ENCODE measurements at places on chromosomes 13 and 19. TPM values are rescaled to one million over a fixed set of nuclear protein-coding genes. Genes with fewer than 3 reads are reported as not detected.

Gene PPM1N
- not detected for total RNA-seq

Gene KRTDAP
- not detected for total RNA-seq

Gene ZSWIM9
- total RNA-seq, result 5.6 TPM

- H3K27me3 ChIP-seq, result no peaks in the 10 kb centered on the region
- peaks cover 16% of the 10 kb centered on the region for H3K4me1 ChIP-seq
- H3K27ac ChIP-seq, result peak overlapping the region; percentile 81
- H3K36me3 ChIP-seq, result no peaks in the 10 kb centered on the region
- DNase-seq, result peak; percentile 79
- H3K4me3 ChIP-seq, result peak overlapping the region; percentile 61
Measured at GRCh38 chr19:30719189-30719998, 347.2 kb downstream of the ZNF536 start.

Gene ZNF563
- total RNA-seq, result 3.9 TPM

DNA sequence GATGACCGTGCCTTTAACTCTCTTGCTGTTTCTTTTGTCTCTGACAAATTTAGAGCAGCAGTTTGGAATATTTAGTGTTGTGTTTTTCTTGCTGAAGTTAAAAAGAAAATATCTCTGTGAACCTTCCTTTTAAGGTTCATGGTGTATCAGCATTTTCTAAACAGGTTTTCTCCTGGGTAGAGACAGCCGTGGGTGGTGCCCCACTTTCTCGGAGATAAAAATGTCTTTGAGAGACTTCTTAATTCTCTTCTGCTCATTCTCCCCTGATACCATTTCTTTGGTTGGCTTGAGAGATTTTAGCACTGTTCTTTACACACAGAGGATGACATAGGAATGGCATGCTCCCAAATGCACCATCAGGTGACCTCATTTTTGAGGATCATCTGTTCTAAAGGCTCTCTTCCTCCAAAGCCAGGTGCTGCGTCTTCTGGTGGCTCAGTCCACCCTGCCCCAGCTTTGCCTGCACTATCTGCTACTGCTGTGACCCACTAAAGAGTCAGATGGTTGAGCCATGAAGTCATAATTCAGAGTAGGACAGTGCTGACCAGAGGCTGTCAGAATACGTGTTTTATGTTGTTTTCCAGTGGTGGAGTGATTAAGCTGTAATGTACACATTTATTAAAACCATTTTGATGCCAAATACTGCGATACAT lies 90.3 kb upstream of the SLC10A2 start:
- H3K36me3 ChIP-seq, result no peaks in the 10 kb centered on the region
- H3K4me1 ChIP-seq, result no peaks in the 10 kb centered on the region
- DNase-seq, result no peak
- H3K27ac ChIP-seq, result no peak overlapping the region
- no peaks in the 10 kb centered on the region for H3K27me3 ChIP-seq
- H3K4me3 ChIP-seq, result no peak overlapping the region

DNA sequence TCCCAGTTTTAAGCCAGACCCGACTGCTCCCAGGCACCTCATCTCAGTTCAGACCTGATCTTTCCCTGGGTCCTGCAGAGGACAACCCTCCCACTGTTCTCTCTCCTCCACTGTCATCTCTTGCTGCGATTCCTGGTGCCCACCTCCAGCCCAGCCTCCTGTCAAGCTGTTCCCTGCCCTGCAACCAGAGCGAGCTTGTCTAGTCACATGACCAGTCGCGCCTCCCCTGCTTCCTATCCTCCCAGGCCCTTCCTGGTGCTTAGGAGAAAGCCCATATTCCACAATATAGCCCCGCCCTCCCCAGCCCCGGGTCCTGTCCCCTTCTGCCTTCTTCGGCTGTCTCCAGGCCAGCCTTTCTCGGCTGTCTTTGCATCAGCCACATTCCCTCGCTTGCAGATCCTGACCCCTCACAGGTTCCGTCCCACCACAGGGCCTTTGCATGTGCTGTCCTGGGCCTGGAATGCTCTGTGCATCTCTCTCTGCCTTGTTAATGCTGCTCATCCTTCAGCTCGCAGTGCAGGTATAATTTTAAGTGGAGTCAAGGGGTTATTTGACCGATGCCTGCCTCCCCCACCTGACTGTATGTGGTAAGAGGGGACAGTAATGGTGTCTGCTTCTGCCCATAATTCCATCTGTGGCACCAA lies 88.8 kb downstream of the IER2 start:
- H3K4me3 ChIP-seq, result no peak overlapping the region
- no peaks in the 10 kb centered on the region for H3K4me1 ChIP-seq
- no peaks in the 10 kb centered on the region for H3K36me3 ChIP-seq
- H3K27ac ChIP-seq, result no peak overlapping the region
- no peak for DNase-seq
- H3K27me3 ChIP-seq, result peaks cover 6% of the 10 kb centered on the region

DNA sequence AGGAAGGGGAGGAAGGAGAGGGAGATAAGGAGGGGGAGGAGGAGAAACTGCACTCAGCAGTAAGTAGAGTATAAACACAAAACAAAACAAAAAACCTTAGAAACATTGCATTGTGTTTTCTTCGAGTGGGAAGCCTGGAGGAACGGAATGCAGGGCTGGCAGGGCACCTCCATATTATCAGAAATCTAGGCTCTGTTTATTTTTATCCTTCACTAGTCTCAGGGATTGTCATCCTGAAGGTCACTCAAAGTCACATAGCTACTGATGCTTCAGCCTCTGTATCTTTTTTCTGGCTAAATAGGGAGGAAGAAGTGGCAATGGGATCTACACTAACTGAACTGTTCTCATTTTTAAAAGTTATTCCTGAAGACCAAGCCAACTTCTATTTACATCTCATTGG lies 467.8 kb downstream of the KCTD12 start:
- no peak for DNase-seq
- H3K4me3 ChIP-seq, result no peak overlapping the region
- no peak overlapping the region for H3K27ac ChIP-seq
- H3K27me3 ChIP-seq, result no peaks in the 10 kb centered on the region
- H3K36me3 ChIP-seq, result no peaks in the 10 kb centered on the region

- peaks cover 4% of the 10 kb centered on the region for H3K4me1 ChIP-seq
- H3K36me3 ChIP-seq, result no peaks in the 10 kb centered on the region
- no peaks in the 10 kb centered on the region for H3K27me3 ChIP-seq
- H3K27ac ChIP-seq, result peak overlapping the region; percentile 82
- no peak for DNase-seq
Measured at GRCh38 chr19:1168572-1169410, 5.3 kb downstream of the SBNO2 start.

Gene FSD1
- total RNA-seq, result not detected

DNA sequence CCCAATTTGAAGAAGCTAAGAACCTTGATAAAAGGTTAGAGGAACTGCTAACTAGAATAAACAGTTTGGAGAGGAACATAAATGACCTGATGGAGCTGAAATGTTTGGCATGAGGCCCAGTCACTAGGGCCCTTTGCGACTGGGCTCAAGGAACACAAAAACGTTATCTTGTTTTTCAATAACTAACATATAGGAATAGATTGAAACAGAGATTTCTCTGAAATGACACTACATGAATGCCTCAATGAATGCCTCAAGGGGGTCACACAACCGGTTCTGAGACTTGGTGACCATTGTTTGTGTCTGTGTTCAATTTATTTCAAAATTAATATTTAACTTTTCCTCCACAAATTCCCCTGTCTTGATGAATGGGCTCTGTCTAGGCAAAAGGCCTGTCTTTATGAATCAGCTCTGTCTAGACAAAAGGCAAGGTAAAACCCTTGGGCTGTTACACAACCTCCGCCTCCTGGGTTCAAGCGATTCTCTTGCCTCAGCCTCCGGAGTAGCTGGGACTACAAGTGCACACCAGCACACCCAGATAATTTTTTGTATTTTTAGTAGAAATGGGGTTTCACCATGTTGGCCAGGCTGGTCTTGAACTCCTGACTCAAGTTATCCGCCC lies 932 bp upstream of the ZNF486 start:
- peaks cover 8% of the 10 kb centered on the region for H3K4me1 ChIP-seq
- no peak overlapping the region for H3K27ac ChIP-seq
- H3K27me3 ChIP-seq, result no peaks in the 10 kb centered on the region
- DNase-seq, result no peak
- H3K4me3 ChIP-seq, result no peak overlapping the region

DNA sequence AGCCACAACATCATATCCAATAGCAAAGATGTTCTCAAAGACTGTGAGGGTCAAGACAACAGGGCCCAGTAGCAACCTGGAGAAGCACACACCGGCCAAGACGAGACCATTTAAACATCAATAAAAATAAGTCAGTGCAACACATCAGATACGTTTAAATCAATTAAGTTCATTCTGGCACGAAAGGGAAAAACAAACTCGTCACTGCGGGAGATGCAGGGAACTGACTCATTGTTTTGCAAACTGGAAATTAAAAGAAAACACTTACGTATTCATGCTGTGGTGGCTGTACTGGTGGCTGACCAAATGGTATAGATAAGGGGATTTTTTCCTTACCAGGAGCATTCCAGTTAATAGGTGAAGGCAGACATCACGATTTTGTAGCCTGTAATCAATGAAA lies 26.3 kb upstream of the SLC15A1 start:
- H3K4me3 ChIP-seq, result no peak overlapping the region
- DNase-seq, result no peak
- no peaks in the 10 kb centered on the region for H3K27me3 ChIP-seq
- no peaks in the 10 kb centered on the region for H3K36me3 ChIP-seq
- H3K4me1 ChIP-seq, result no peaks in the 10 kb centered on the region
- no peak overlapping the region for H3K27ac ChIP-seq

Gene PLK5
- not detected for total RNA-seq

Data from heart left ventricle (tissue), 16 donors.